IPS DF 19.7 (cell line): ENCODE measurements at places on chromosomes 1 and 21.

GRCh38 chr1:229671310-229671709 lies 45.3 kb downstream of the URB2 start:
- no peak for DNase-seq

DNA sequence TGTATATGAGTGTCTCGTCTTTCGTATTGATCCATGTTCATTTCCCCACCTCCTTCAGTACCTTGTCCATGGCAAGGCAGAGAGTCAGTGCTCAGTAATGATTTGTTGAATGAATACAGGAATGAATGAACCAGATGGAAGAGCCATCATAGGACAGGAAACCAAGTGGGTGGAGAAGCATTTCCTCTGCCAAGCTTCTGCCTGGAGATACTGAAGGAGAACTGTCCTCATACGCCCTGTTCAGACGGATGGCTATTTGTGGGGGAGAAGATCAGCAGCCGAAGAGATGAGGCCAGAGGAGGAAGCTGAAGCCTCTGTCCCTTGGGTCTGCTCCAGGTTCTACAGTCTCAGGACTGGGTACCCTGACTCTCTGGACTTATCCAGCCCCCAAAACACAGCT lies 5.8 kb downstream of the FAM43B start:
- no peak for DNase-seq

- no peak for DNase-seq
Measured at GRCh38 chr1:20498116-20498515, 9.8 kb downstream of the MUL1 start.

- DNase-seq: no peak
Measured at GRCh38 chr21:33924079-33924765, 8.6 kb upstream of the ATP5PO start.

DNA sequence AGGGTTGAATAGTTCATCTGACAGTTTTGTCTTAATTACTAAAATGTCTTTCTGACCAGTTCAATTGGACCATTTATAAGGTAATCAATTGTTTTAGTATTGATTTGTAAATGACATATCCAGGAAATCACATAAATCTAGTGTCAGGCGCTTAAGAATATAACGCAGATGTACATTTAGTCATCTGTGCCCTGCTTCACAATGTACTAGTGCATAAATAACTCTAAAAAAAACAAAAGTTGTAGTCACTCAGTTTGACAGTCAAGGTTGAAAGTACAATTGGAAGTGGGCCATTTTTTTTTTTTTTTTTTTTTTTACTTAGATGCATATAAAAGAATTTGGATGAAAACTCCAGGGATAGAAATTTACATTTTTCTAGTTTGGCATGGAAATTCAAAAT lies 490.4 kb downstream of the PTPRC start:
- DNase-seq: no peak

DNA sequence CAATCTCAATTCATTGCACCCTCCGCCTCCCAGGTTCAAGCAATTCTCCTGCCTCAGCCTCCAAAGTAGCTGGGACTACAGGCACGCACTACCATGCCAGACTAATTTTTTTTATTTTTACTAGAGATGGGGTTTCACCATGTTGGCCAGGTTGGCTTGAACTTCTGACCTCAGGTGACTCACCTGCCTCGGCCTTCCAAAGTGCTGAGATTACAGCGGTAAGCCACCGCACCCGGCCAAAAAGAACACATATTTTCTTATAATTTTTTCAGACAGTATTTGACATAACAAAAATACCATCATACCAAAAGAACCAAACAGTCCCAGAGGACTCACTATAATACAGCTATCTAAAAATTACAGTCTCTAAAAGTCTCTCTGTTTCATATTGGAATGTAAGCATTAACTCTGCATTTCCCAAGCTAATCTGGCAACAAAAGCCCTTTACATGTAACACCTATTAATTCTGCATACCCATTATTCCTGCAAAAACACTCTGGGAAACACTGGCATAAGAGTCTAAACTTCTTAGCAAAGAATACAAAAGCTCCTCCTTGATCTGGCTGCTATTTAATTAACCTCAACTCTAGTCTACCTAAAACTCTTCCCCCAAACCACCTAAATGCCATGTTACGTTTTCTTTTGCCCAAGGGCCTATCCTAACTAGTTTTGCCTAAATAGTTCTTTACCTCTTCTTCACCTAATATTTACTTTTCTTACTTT lies 26.9 kb downstream of the WDR26 start:
- no peak for DNase-seq

DNA sequence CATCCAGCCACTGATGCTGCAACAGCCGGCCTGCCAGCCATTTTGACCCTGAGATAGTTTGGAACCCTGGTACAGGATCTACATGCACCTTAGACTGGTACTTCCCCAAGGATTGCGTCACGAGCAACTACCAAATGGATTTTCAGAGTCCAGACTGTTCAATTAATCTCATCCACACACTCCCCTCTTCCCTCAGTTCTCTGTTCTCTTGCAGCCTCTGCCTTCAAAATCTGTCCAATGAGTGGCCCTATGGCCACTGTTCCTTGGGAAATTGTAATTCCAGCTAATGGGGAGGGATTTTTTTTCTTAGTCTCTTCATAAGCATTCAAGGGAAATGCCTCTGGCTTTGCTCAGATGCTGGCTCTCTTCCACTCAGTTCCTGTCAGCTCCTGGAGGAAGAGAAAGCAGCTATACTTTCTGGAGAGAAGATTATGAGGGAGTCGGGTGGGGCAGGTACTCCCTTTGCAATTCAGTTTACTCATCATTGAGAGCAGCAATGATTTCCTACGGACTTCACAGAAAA lies 19.8 kb upstream of the UAP1 start:
- no peak for DNase-seq

DNA sequence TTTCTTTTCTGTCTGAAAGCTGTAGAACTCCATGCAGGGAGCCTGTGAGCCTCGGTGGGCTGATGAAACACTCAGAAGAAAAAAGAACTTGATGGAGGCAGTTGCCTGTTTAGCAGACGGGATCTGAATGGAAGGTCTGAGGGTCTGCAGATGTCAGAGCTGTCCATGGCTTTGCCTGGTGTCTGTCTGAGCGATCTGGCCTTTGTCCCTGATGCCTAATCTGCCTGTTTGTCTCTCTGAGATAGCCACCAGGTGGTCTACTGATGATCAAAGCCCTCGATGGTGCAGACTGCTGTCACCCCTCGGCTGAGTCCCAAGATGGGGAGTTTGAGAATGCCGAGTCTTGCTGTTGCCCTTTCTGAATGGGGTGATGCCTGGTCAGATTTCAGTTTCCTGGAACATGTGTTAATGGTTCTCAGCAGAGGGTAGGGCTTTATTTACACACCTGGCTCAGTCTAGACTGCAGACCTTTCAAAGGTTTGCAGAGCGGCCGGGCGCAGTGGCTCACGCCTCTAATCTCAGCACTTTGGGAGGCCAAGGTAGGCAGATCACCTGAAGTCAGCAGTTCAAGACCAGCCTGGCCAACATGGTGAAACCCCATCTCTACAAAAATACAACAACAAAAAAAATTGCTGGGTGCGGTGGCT lies 90.4 kb downstream of the KIF26B start:
- no peak for DNase-seq

GRCh38 chr1:76268341-76268740 lies 193.8 kb downstream of the ST6GALNAC3 start:
- no peak for DNase-seq

DNA sequence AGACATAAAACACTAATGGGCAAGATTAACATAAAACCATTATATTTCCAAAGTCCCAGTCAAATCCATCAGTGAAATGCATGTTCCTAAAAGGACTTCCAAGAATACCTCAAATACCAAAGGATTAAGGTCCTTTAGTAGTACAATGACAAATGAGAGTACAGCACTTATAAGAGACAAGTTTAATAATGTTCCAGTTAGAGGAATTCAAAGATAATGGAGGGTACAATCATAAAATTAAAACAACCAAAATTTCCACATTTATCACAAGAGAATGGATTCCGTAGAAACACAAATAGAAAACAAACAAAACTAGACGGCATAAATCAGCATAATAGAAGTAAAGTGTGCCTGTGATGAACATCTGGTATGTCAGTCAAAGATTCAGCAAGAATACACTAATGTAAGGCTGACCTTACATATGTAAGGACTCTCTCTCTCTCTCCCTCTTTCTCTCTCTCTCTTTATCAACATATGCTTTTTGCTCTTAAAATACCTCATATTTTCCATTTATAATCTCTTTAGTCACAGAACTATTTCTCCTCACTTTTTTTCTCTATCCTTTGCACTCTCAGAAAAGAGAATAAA lies 32.8 kb upstream of the C1orf53 start:
- DNase-seq: no peak

GRCh38 chr1:76287917-76288316 lies 213.4 kb downstream of the ST6GALNAC3 start:
- DNase-seq: no peak

GRCh38 chr21:39176271-39176709 lies 7.0 kb downstream of the PSMG1 start:
- no peak for DNase-seq

DNA sequence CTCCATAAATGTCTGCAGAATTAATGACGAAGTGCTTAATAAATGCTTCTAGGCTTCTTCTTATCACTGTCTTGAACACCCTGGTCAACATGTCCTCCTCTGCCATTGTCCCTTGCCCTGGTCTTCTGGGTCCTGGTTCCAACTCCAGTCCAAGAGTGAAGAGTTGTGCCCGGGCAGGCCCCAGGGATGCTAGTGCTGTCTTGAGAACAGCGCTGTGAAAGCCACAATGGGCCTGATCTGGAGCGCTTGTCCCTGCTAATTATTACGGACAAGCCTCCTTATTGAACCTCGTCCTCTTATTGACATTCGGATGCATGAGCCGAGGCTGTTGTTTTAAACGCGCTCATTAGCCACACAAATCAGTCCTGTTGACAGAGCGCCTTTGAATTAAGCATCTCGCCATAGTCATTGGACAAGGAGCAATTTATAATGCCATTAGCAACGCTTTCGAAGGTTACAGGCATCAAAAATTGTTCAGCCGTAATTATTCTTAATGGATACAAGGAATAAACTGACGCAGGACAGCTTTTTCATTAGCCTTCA lies 211.6 kb upstream of the POU3F1 start:
- DNase-seq: no peak

GRCh38 chr1:79845936-79846335 lies 839.4 kb upstream of the ADGRL4 start:
- DNase-seq: no peak

GRCh38 chr1:19676438-19676922 lies 11.8 kb downstream of the HTR6 start:
- peak; percentile 61 for DNase-seq

DNA sequence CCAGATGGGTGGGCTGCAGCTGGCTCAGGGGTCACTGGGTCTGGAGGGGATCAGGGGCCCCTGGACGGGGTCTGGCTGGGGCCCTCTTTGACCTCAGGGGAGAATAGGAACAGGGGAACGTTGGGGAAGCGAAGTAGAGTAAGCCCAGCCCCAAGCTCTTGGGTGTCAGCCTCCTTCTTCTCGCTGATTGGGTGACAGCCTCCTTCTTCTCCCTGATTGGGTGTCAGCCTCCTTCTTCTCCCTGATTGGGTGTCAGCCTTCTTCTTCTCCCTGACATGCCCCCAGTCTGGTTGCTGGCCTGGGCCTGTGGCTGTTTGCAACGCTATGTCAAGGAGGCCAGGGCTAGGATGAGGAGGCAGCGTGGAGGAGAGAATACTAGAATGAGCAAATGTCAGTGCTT lies 76.7 kb upstream of the CASZ1 start:
- peak; percentile 38 for DNase-seq

- no peak for DNase-seq
Measured at GRCh38 chr1:224061436-224061835, 52.5 kb upstream of the FBXO28 start.

GRCh38 chr21:44547656-44548331 lies 3.5 kb downstream of the KRTAP10-2 start:
- DNase-seq: no peak

DNA sequence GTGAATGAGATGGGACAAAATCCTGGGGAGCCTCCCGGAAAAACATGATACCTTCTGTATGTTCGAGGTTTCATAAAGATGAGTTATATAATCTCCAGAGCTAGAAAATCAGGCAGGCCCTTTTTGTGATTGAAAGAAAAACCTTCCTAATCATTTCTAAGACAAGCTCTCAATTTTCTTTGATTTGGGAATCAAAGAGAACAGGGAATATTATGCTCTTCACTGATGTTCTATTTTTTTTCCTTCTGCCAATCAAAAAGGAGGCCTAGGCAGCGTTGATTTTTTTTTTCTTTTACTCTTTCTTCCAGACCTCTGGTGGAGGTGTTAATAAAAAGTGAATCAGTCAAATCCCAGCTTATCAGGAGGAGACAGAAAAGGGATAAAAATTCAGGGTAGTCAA lies 34.5 kb downstream of the DIRAS3 start:
- DNase-seq: no peak

- DNase-seq: no peak
Measured at GRCh38 chr1:69519006-69519405, 48.7 kb upstream of the LRRC7 start.

- no peak for DNase-seq
Measured at GRCh38 chr1:226687426-226687825, 51.7 kb downstream of the ITPKB start.

GRCh38 chr1:210516092-210516656 lies 187.5 kb downstream of the HHAT start:
- DNase-seq: no peak

GRCh38 chr21:26117324-26117971 lies 53.1 kb downstream of the APP start:
- no peak for DNase-seq

- no peak for DNase-seq
Measured at GRCh38 chr1:11484321-11484655, 5.3 kb downstream of the DISP3 start.

GRCh38 chr1:182217071-182217470 lies 155.6 kb upstream of the ZNF648 start:
- no peak for DNase-seq

DNA sequence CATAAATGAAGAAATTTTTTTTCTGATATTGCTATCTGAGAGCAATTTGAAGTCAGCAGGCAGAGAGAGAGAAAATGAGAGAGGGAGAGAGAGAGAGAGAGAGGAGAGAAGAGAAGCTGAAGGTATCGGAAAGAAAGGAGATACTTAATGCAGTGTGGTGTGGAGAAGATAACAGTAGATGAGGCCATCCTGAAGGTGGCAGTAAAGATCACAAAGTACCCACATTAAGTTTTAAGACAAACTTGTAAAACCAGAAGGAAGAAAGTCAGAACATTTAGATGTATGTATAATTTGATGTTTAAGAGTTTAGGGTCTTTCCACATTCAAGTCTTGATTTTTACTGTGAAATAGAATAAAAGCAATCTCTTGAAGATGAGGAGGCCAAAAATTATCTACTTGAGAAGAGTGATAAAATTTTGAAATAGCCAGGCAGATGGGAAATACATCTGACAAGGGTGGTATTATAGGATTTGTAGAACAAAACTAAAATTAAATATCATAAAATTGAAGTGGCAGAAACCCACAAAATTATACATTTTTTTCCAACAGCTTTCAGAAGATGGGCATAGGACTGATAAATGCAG lies 1753.4 kb downstream of the MRPL39 start:
- DNase-seq: no peak

GRCh38 chr1:240962086-240962485 lies 350.1 kb upstream of the GREM2 start:
- no peak for DNase-seq

DNA sequence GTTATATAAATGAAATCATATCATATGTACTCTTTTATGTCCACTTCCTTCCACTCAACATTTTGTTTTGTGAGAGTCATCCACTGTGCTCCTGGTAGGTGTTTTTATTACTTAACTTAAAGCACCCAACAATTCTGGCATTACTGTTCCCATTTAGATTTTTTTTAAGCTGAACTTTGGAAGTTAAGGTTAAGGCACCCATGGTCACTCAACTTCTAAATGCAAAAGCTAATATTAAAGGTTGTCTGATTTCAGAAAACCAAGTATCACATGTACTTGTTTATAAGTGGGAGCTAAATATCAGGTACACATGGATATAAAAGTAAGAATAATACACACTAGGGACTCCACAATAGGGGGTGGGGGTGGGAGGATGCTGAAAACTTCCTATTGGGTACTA lies 42.7 kb downstream of the SCMH1 start:
- DNase-seq: no peak
